ENCODE measurements at places on chromosomes 11 and 22.

GRCh38 chr22:27224485-27225374 lies 567.3 kb downstream of the MIAT start:
- DNase-seq: no peak

DNA sequence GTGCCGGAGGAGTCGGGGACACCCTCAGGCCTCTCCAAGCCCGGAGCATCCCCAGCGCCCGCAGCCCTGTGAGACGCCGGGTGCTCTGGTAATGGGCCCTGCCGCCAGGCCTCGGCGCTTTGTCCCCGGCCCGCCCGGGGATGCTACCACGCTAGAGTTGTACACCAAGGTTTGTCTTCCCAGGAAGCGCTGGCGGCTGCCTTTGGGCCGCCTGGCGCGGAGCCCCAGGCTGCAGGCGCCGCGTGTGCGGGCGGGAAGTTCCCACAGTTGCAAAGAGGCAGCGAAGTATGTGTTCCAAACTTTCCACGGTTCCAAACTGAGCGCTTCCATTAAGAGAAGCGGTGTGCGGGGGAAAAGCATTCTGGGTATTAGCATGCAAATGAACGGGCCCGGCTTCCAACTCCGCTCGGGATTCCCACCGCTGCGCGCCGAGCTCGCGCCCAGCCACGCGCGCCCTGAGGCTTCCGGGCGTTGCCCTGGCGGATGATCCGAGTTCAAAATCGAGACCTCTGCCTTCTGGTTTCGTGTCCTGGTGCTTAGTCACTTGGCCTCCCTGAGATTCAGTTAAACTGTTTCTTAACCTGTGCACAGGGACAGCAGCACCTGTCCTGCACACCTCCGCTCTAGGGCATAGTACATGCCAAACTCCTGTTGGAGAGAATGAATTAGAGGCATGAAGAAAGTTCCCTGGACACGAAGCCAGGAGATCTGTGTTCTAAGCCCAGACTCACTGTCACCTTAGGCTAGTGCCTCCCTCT lies 1.3 kb upstream of the PATZ1 start:
- peak; percentile 24 for DNase-seq

GRCh38 chr11:70398834-70399680 lies 728 bp downstream of the CTTN start:
- DNase-seq: no peak

GRCh38 chr11:87035976-87036583 lies 1.7 kb upstream of the TMEM135 start:
- DNase-seq: no peak

DNA sequence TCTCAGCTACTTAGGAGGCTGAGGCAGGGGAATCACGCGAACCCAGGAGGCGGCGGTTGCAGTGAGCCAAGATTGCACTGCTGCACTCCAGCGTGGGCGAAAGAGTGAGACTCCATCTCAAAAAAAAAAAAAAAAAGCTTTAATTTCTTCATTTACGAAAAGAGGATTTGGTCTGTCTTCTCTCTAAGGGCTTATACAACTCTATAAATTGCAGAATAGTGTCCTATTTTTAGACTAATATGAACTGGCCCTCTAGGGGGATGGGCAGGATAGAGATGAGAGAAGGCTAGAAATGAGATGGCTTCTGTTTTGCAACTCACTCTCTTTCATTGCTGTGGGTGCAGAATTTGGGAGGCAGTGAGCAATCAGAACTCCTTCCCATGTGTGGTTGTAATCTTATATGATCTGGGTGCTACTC lies 11.3 kb downstream of the MAML2 start:
- DNase-seq: no peak

DNA sequence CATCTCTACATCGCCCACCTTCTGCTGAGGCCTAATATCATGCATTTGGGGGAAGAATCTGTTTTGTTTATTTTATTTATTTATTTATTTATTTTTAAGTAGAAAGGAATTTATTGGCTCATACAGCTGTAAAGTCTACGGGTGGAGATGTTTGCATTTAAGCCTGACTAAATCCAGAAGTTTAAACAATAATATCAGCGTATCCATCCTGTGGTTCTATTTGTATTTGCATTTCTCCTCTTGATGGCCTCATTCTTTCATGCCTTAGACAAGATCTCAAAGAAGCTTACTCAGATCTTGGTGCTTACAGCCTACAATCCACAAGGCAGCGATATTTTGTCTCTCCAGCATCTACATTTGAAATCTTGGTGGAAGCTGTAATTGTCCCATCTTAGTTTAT lies 67.1 kb upstream of the CARD18 start:
- DNase-seq: no peak

DNA sequence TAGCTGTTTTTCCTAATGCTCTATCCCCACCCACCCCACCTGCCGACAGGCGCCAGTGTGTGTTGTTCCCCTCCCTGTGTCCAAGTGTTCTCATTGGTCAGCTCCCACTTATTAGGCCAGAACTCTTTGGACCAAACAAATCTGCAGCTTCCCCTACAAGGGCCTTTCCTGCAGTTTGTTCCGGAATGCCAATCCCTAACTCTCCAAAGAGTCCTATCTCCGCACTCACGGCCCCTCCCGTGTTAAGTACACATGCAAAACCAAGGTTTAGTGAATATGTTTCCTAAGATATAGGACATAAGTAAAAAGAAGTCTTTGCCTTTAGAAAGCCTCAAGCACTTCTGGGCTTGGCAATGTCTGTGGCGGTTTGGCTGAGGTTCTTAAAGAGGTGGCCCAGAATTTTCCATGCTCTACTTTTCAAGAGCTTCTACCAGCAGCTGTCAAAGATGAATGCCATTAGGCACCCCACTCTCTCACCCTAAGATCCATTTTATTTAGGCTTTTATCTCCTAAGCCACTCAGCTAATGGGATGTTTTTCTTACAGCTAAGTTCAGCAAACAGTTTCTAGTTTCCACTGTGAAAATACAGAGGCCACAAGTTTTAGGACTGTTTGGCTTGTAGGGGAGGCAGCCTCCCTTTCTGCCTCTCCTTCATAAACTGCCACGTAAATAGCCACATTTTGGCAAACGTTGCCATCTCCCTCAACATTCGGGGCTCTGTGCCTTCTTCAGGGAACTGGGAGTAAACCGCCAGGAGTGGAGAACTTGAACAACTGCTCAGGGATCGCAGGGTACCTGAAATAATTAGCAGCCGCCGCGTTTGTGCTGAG lies 1.6 kb downstream of the CD59 start:
- no peak for DNase-seq

GRCh38 chr11:103297900-103298299 lies 188.7 kb downstream of the DYNC2H1 start:
- DNase-seq: no peak

DNA sequence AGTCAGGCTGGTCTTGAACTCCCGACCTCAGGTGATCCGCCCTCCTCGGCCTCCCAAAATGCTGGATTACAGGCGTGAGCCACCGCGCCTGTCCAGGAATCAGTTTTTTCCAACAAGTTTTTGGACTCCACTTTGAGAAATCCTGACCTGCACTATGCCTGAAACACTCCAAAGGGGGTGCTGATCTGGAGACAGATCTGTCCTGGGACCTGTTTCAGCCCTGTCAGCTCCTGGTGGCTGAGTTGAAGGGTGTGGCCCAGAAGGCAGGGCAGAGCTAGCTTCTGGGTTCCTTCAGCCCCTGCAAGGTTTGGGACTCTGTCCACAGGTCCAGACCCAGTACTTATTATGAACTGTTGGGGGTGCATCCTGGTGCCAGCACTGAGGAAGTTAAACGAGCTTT lies 1.2 kb downstream of the DNAJC4 start:
- no peak for DNase-seq

DNA sequence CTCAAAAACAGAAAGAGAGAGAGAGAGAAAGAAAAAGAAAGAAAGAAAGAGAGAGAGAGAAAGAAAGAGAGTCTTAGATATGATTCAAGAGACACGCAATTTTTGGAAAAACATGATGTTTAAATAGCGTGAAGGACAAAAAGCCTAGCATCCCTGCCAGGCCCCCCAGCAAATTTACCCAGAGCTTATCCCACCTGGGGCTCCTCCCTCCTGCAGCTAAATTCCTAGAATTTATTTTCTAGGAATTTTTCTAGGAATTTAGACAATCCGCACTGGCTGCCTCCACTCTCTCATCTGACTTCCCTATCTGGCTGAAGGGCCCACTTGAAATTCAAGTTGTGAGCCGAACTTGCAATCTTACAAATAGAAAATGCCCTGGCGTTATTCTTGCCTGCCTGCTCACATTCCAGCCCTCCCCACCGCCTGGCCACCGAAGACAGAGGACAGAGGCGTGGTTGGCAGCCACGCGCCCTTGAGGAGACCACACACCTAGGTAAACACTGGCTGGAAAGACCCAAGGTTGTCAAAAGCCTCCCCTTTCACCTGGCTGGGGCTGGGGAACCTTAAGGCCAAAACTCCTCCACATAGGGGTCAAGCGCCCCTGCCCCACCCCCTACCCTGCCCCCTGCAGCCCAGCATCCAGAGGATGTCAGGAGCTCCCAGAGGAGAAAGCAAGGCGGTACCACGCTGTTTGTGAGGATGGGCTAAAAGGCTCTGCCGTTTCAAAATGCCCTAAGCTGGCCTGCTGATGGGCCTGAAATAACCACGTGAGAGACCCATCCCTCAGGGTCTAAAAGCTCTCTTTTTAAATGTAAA lies 42.2 kb downstream of the AHNAK start:
- no peak for DNase-seq

DNA sequence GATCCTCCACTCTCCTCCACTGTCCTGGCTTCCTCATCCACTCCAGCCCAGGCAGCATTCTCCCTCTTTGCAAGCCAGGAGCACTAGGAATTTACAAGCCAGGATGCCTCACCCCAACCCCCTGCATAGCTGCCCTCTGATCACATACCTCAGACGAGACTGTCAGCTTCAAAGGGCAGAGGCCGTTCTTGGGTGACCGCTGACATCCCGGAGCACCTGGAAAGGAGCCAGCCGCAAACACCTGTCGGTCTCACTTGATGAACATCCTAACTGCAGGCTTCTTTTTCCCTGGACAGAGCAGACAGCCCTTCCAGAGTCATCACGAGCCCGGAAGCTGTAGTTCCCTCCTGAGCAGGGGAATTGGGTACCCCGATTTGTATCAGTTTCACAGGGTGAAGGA lies 451.3 kb upstream of the B3GAT1 start:
- DNase-seq: no peak

GRCh38 chr11:88695689-88696414 lies 358.3 kb upstream of the CTSC start:
- no peak for DNase-seq

- no peak for DNase-seq
These were observed 47.2 kb downstream of the CHRDL2 start for GRCh38 chr11:74683941-74684481.

DNA sequence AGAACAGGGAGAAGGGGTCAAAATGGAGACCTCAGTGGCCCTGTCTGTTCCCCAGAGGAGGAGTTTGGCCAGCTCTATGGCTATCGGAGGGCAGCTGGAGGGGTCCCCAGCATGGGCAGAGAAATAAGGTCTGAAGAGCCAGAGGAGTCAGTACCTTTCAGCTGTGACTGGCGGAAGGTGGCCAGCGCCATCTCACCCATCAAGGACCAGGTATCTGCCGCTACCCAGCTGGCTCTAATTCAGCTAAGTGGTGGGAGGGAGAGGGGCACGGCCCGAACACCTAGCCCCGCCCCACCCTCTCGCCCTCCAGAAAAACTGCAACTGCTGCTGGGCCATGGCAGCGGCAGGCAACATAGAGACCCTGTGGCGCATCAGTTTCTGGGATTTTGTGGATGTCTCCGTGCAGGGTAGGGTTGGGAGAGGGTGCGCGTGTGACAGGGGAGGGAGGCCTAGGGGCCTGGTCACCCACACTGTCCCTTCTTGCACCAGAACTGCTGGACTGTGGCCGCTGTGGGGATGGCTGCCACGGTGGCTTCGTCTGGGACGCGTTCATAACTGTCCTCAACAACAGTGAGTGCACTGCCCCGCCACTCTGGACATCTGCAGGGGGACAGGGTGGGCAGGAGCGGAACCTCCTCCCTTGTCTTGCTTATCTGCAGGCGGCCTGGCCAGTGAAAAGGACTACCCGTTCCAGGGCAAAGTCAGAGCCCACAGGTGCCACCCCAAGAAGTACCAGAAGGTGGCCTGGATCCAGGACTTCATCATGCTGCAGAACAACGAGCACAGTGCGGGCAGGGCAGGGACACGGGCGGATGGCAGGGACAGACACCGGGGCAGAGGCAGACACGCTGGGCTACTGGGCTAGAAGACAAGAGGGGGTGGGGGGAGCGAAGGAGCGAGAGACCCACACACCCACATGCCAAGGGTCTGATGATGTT lies 2.8 kb downstream of the CTSW start:
- DNase-seq: no peak

- no peak for DNase-seq
These were observed 13.8 kb upstream of the POGLUT3 start for GRCh38 chr11:108511851-108512474.

GRCh38 chr11:2914455-2915195 lies 14.6 kb downstream of the PHLDA2 start:
- DNase-seq: no peak

DNA sequence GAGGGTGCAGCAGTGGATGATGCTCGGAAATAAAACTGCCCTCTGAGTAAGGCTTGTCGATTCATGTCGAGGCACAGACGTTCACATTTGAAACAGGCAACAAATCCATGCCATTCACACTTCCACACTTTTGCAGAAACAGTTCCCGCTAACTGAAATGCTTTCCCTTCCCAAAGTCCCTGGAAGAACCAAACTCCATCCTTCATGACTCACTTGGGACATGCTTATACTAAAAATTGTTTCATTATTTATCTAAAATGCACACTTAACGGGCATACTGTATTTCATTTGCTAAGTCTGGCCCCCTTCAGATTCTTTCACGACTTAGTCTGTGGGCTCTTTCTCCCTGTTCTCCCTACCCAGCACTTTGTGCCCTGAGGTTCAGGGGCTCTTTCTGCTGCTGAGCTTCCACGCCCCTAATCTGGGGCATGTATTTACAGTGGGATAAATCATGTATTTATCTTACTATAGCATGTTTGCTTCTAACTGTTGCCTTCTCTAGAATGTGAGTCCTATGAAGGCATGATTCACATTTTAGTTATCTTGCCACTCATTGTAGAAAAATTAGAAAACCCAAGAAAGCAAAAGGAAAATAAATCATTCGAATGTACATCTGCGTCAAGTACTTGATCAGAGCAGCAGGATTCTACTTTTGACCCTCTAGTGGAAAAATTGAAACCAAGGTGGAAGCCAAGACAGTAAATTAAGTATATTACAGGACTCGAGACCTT lies 12.5 kb downstream of the SCGB1A1 start:
- no peak for DNase-seq

DNA sequence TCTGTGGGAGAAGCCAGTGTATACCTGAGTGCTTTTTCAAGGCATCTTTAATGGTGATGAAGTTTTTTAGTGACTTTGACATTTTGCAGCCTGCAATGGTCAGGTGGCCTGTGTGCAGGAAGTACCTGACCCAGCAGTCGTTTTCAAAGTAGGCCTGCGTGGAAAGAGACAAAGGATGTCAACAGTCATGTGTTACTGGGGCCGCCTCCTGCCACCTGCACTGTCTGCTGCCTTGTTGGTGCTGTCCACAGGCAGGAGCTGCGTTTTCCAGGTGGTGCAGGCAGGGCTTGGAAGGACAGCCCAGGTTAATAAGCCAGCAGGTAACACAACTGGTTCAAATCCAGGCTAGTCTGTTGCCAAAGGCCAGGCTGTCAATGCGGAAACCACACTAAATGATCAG lies 26.5 kb upstream of the NAP1L4 start:
- DNase-seq: no peak
